Central memory CD4-positive, alpha-beta T cell (primary cell): ENCODE measurements at places on chromosomes 11 and 22.

DNA sequence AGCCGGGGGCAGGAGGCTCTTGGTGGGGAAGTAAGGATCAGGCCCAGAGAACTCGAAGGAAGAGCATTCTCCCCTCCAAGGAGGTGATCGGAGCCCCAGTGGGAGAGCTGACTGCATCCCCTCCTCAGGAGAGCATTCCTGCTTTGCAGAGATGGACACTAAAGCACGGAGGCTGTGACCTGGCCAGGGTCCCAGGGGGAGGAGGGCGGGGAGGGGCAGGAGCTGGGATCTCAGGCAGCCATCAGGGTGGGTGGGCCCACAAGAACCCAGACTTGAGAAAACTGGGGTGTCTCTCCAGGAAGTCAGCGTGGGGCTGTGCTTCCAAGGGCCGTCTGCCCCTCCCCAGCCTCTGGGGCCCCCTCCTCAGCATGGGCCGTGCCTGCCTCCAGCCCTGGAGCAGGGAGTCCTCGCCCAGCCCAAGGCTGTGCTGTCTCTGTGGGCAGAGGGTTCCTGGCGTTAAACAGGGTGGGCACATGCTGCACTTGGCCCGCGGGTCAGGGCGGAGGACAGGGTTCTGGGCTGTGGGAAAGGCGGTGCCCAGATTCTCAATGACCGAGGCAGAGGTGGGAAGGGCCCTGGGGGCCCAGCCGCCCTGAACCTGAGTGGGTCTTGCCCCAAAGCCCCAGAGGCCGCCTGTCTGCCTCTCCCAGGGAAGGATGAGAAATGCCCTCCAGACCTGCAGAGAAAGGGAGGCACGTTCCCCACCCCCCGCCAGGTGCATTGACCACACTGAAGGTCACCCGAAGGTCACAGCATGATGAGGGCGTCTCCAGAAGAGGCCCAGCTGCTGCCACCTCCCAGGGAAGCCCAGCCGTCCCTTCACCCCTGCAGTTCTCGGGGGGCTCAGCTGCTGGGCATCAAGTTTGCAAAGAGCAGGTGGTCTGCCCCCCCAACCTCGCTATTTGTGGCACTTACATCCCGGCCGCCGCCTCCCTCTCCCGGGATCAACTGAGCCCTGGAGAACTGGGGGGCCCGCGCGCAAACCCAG, 643 bp downstream of the CEND1 start:
- no peak for DNase-seq

DNA sequence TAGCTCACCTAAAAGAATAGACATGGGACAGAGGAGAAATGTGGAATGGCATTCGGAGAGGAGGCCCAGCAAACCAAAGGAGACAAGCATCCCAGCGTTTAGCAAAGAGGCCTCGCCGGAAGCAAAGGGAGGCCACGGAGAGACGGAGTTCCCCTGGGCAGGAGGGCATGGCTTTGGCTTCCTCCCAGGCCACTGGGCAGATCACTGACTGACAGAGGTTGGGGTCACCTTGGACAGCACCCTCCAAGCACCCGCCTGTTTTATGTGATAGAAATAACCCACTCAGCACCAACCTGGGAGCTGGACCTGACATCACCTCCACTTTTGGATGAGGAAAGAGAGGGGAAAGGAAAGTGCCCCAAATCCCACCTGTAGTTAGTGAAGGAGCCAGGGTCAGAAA, 434.1 kb downstream of the BRD1 start:
- DNase-seq = no peak

- no peak for DNase-seq
Observed at GRCh38 chr22:40422558-40423309, 52.3 kb downstream of the SGSM3 start.

DNA sequence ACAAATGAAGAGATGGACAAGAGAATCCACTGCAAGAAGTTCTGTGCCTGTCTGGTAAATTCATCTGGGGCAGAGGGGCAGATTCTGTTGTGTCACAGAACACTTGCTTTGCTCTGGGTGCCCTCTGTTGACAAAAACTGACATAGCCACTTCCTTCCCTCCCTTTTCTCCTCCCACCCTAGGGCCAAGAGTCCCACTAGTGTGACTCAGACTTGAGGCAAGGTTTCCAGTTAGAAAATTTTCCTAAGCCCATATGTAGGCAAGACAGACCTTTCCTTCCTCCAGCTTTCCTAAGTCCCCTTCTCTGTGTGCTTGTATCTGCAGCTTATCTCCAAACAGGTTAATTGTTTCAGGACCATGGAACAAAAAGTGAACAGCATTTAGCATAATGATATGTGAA, 106.8 kb downstream of the RBFOX2 start:
- peak; percentile 16 for DNase-seq

- DNase-seq = no peak
Observed at GRCh38 chr11:111225881-111226280, 19.6 kb upstream of the POU2AF2 start.

- DNase-seq = no peak
Observed at GRCh38 chr22:40396882-40397281, 26.5 kb downstream of the SGSM3 start.

DNA sequence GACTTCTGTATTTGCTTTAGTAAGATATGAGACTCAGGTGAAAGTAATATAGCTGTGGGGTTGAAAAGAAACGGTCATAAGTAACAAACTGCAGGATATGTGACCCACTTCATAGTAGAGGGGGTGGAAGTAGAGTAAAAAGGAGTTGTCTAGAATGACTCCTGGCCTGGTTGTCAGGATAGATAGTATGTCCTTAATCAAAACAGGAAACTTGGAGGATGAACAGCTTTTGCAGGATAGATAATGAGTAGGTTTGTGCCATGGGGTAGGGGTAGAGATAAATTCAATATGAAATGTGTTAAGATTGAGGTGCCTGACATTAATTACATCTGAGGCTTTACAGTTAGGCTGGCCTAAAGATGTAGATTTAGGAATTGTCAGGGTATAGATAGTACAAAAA, 47.0 kb upstream of the B3GNT6 start:
- no peak for DNase-seq

DNA sequence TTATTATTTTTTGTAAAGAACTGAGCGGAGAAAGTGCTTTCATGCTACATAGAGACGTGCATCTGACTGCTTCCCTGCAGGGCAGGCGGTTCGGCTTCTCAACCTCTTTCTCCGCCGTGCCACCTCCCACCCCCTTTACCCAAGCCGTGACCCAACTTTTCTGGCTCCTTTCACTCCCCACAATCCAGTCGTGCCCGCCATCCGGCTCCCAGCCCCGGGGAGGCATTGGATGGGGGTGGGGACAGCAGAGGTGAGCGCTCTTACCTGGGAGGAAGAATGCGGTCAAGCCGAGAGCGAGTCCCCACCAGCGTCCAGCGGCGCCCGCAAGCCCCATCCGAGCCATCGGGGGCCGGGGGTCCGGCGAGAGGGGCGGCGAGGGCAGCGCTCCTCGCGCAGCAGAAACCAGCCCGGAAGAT, 781 bp downstream of the NECTIN1 start:
- peak; percentile 4 for DNase-seq

DNA sequence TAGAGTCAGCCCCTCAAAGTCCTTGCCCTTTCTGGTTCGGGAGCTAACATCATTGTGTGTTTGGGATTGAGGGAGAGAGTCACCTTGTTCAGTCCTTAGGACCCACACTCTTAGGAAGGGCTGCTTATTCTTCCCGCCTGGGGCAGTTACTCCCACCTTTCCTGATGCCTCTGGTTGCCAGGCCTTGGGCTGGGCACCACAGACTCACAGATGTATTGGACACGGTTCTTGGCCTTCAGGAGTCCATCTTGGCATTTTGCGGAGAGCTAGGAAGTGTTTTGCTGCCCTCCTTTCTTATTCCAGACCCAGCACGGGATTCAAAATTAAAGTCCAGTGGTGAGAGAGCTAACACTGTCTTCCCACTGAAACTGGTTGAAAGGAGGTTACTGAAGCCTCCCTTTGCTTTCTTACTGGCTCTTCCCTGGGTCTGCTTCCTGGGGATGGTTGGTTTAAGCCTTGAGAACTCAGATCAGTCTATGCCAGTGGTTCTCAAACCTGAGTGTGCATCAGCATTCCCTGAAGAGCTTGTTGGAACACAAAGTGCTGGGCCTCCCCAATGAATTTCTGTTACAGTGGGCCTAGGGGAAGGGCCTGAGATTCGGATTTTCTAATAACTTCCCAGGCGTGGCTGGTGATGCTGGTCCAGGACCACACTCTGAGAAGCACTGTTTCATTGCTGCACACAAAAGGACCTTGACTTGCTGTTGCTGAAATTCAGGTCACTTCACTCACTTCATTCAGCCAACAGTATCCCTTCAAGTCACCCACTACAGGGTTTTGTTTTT, 1.4 kb downstream of the OSBP2 start:
- DNase-seq = no peak
